ENCODE measurements at places on chromosomes 11 and 22.

DNA sequence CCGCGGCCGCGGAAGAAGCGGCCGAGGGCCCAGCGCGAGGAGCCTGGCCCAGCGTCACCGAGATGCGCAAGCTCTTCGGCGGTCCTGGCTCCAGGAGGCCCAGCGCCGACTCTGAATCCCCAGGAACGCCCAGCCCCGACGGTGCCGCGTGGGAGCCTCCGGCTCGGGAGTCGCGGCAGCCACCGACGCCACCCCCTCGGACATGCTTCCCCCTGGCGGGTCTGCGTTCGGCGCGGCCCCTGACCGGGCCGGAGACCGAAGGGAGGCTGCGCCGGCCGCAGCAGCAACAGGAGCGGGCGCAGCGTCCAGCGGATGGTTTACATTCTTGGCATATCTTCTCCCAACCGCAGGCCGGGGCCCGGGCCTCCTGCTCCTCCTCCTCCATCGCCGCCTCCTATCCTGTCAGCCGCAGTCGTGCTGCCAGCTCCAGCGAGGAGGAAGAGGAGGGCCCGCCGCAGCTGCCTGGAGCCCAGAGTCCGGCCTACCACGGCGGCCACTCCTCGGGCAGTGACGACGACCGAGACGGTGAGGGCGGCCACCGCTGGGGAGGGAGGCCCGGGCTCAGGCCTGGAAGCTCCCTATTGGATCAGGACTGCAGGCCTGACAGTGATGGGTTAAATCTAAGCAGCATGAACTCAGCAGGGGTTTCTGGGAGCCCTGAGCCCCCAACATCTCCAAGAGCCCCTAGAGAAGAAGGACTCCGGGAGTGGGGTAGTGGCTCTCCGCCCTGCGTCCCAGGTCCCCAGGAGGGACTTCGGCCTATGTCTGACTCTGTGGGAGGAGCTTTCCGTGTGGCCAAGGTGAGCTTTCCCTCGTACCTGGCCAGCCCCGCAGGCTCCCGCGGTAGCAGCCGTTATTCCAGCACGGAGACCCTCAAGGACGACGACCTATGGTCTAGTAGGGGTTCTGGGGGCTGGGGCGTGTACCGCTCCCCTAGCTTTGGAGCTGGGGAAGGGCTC lies 1.2 kb downstream of the ARHGEF17 start:
- no peaks in the 10 kb centered on the region for H3K27me3 ChIP-seq
- H3K4me3 ChIP-seq, result peak overlapping the region; percentile 74
- H3K4me1 ChIP-seq, result peaks cover 35% of the 10 kb centered on the region
- H3K36me3 ChIP-seq, result peaks cover 5% of the 10 kb centered on the region
- peak; percentile 96 for DNase-seq

DNA sequence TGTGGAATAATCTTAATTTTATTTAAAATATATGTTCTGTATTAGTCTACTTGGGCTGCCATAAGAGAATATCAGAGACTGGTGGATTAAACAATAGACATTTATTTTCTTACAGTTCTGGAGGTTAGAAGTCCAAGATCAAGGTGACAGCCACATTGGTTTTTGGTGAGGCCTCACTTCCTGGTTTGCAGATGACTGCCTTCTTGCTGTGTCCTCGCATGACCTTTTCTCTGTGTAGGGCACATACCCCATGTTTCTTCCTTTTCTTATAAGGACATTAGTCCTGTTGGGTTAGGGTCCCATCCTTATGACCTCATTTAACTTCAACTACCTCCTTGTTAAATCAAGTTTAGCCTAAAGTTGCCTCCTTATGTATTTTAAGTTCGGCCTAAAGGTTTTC lies 202.7 kb upstream of the MPPED2 start:
- no peak for DNase-seq
- no peaks in the 10 kb centered on the region for H3K27me3 ChIP-seq
- H3K4me3 ChIP-seq, result no peak overlapping the region
- no peaks in the 10 kb centered on the region for H3K4me1 ChIP-seq

DNA sequence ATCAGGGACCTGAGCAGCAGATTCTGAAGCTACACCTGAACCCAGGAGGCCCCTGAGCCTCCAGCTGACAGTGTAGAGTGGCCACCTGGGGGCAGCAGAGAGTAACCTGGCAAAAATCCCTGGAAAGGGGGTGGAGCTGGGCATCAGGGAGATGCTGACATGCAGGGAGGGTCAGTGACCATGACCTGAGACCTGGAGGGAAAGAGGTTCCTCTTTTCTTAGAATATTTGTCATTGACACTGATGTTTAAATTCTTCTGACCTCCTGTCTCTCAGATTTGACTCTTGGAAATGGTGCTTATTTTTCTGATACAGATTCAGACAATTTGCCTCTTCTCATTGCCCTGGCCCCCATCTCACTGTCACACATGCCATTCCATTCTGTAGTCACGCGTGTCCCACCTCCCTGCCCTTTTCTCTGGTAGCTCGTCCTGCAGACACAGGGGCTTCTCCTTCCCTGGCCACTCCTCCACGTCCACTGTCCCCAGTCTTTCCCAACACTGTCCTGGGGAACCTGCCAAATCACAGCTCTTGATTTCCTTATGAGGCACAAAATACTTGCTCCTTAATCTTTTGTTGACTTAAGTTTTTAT lies 117.2 kb upstream of the IGLL5 start:
- peak; percentile 44 for DNase-seq
- H3K4me3 ChIP-seq, result no peak overlapping the region
- H3K27ac ChIP-seq, result no peak overlapping the region
- no peaks in the 10 kb centered on the region for H3K4me1 ChIP-seq
- no peaks in the 10 kb centered on the region for H3K36me3 ChIP-seq
- no peaks in the 10 kb centered on the region for H3K27me3 ChIP-seq

- DNase-seq, result no peak
- no peak overlapping the region for H3K4me3 ChIP-seq
- no peaks in the 10 kb centered on the region for H3K4me1 ChIP-seq
Measured at GRCh38 chr11:8201644-8202365, 33.0 kb upstream of the RIC3 start.

GRCh38 chr22:35910003-35910769 lies 118.4 kb downstream of the RBFOX2 start:
- peak overlapping the region; percentile 99 for H3K27ac ChIP-seq
- no peaks in the 10 kb centered on the region for H3K27me3 ChIP-seq
- peaks cover 67% of the 10 kb centered on the region for H3K4me1 ChIP-seq
- H3K4me3 ChIP-seq, result peak overlapping the region; percentile 16
- DNase-seq, result peak; percentile 42

DNA sequence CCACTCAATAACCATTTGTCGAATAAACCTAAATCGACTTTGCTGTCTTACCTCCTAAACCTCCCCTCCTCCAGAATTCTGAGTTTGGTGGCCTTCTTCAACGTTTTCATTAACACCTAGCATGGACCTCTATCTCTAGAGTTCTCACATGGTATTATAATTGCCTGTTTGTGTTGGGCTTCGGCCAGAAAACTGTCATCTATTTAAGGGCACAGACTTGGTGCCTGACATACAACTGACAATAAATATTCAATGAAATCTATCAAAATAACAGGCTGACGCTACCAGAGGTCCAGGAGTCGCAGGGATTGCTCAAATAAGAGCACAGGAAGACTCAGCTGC lies 687 bp downstream of the ALKBH8 start:
- peaks cover 10% of the 10 kb centered on the region for H3K4me1 ChIP-seq
- H3K27ac ChIP-seq, result peak overlapping the region; percentile 1
- no peak for DNase-seq
- H3K4me3 ChIP-seq, result peak overlapping the region; percentile 78

DNA sequence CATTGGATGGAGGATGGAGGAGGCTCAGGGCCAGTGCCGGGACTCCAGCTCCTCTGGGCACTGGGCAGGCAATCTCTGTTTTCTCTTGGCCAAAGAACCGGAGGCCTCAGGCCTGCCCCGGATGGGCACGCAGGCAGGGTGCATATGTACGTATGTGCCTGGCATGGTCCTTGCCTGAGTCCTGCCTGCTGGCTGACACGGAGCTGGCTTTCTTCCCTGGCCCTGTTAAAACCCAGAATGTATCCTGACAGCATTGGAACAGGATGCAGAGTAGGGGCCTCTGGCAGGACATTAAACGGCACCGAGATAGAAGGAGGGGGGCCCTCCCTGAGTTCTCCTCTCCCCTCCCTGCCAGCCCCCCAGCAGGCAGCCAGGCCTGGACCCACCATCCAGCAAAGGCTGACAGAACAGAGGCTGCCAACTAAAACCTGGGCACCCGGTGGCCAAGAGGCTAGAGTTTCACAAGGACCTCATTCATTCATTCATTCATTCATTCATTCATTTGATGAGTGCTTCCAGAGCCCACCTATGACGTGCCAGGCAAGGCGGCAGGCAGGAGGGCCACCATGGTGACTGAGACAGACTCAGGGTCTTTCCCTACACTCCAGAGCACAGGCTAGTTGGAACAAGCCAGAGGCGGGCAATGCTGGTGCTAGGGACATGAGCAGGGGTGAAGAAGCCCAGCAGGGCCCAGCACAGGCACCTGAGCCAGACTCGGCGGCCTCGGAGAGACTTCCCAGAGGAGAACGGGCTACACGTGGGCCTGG lies 28.8 kb downstream of the FLRT1 start:
- no peaks in the 10 kb centered on the region for H3K27me3 ChIP-seq
- H3K27ac ChIP-seq, result no peak overlapping the region
- peaks cover 12% of the 10 kb centered on the region for H3K4me1 ChIP-seq
- DNase-seq, result no peak
- no peaks in the 10 kb centered on the region for H3K36me3 ChIP-seq
- no peak overlapping the region for H3K4me3 ChIP-seq

GRCh38 chr11:114061048-114061680 lies 1.7 kb downstream of the ZBTB16 start:
- peaks cover 20% of the 10 kb centered on the region for H3K4me1 ChIP-seq
- no peak for DNase-seq
- no peak overlapping the region for H3K27ac ChIP-seq
- H3K4me3 ChIP-seq, result peak overlapping the region; percentile 85

GRCh38 chr11:114243461-114244372 lies 52.5 kb upstream of the NNMT start:
- H3K27ac ChIP-seq, result no peak overlapping the region
- no peaks in the 10 kb centered on the region for H3K36me3 ChIP-seq
- no peak overlapping the region for H3K4me3 ChIP-seq
- no peak for DNase-seq

DNA sequence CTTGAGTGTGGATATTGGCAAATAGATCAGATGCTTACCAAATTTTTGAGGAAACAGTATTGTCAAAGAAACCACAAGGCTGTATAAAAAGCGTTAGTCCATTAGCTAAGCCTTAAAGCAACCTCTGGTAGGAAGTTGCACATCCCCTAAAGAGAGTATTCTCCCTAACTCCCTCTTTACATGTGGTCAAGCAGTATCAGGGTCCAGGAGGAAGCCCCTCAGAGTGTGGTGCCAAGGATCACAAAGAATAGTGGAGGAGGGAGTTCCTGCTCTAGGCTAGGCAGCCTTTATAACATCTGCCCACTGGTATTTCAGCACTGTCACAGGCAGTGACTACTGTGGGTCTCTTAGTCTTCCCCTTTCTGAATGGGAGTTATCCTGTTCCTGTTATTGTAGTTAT lies 18.8 kb upstream of the AMPD3 start:
- no peak for DNase-seq
- no peaks in the 10 kb centered on the region for H3K36me3 ChIP-seq
- no peak overlapping the region for H3K4me3 ChIP-seq
- no peaks in the 10 kb centered on the region for H3K27me3 ChIP-seq
- H3K27ac ChIP-seq, result no peak overlapping the region

- H3K4me3 ChIP-seq, result no peak overlapping the region
- DNase-seq, result no peak
- H3K27me3 ChIP-seq, result no peaks in the 10 kb centered on the region
- no peaks in the 10 kb centered on the region for H3K36me3 ChIP-seq
Measured at GRCh38 chr22:32569956-32570355, 95.3 kb downstream of the FBXO7 start.

DNA sequence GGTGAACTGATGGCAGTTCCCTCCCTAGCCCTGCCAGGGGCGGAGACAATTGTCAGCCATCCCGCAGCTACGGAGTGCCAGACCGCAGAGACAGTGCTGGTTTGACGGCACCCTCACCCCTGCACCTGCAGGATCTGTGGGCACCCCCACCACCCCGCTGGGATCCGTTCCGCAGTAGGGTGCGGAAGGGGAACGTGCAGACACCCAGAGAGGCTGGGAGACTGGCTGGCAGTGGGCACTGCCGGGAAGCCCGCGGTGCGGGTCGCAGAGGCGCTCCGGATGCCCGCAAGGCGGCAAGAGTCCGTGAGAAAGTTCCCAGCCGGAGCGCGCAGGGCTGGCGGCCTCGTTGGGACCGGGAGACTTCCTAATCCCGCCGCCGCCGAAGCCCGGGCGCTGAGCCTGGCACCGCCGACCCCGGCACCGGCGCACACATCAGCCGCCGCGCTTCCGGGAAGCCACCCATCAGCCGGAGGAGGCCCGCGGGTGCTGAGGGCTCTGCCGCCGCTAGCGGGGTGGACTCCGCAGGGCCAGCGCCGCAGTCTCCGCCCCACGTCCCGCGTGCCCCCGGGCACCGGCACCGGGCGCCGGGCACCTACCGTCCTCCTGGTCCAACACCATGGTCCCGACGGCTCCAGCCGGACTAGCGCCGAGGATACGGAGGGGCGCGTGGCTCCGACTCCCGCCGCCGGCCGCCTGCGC lies 4.3 kb upstream of the LMO1 start:
- H3K27ac ChIP-seq, result no peak overlapping the region
- DNase-seq, result peak; percentile 12
- peaks cover 92% of the 10 kb centered on the region for H3K27me3 ChIP-seq
- H3K36me3 ChIP-seq, result no peaks in the 10 kb centered on the region

DNA sequence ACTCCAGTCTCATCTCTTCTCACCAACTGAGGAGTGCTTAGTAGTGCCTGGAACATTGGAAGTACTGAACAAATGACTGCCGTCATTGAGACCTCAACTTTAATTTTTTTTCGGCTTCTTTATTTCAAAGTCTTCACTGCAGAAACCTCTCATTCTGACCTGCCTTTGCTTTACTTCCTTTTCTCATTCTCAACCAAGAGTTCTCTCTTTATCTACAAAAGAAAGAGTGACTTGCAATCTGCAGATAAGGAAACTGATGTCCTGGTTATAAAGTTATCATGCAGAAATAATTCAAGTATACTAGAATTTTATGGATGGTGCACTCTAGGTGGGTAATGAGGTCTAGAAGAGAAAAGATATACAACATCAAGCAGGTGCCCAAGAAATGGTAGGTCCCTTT lies 1.2 kb upstream of the EED start:
- no peaks in the 10 kb centered on the region for H3K27me3 ChIP-seq
- no peak overlapping the region for H3K4me3 ChIP-seq
- peaks cover 22% of the 10 kb centered on the region for H3K4me1 ChIP-seq
- no peak for DNase-seq
- no peak overlapping the region for H3K27ac ChIP-seq
- no peaks in the 10 kb centered on the region for H3K36me3 ChIP-seq

- no peak overlapping the region for H3K4me3 ChIP-seq
- H3K27ac ChIP-seq, result no peak overlapping the region
- H3K36me3 ChIP-seq, result no peaks in the 10 kb centered on the region
- no peaks in the 10 kb centered on the region for H3K4me1 ChIP-seq
- DNase-seq, result peak; percentile 76
Measured at GRCh38 chr11:7892840-7893254, 38.2 kb downstream of the OR10A6 start.

GRCh38 chr11:66881451-66881835 lies 24.6 kb downstream of the LRFN4 start:
- H3K27ac ChIP-seq, result peak overlapping the region; percentile 72
- peaks cover 40% of the 10 kb centered on the region for H3K4me1 ChIP-seq
- H3K27me3 ChIP-seq, result no peaks in the 10 kb centered on the region
- H3K36me3 ChIP-seq, result no peaks in the 10 kb centered on the region
